ENCODE measurements at places on chromosomes 12 and 14. TPM values are rescaled to one million over a fixed set of nuclear protein-coding genes. Genes with fewer than 3 reads are reported as not detected.

Gene PTPRR
- 2.6 TPM for total RNA-seq

Gene ST8SIA1
- 31.4 TPM for total RNA-seq

Gene MYH6
- total RNA-seq: not detected

Gene C12orf54
- not detected for total RNA-seq

Gene ADGRD1
- not detected for total RNA-seq

Gene PRR4
- total RNA-seq: 3.2 TPM

Gene LRRC10
- not detected for total RNA-seq

Gene KLRD1
- total RNA-seq: not detected

Gene METAP2
- total RNA-seq: 121 TPM

Gene RIPK3
- not detected for total RNA-seq

Gene RDH16
- not detected for total RNA-seq

Gene ANKRD33
- not detected for total RNA-seq

Gene OLR1
- not detected for total RNA-seq

Gene HOTAIR
- total RNA-seq: not detected

Gene UBR7
- 36.6 TPM for total RNA-seq

Gene GUCY2C
- total RNA-seq: 0.11 TPM

Gene COCH
- 0.92 TPM for total RNA-seq

Gene ASPG
- total RNA-seq: 1.3 TPM

Gene KLRK1
- 0.50 TPM for total RNA-seq

Gene DDIT3
- 103 TPM for total RNA-seq

Gene RASSF3
- 117 TPM for total RNA-seq

Gene ORAI1
- total RNA-seq: 22.2 TPM

Gene DNAH10
- total RNA-seq: 3.4 TPM

Gene SAMD15
- total RNA-seq: 2.0 TPM

Gene INHBC
- not detected for total RNA-seq
